ENCODE measurements at places on chromosomes 12 and 14. TPM values are rescaled to one million over a fixed set of nuclear protein-coding genes. Genes with fewer than 3 reads are reported as not detected.

DNA sequence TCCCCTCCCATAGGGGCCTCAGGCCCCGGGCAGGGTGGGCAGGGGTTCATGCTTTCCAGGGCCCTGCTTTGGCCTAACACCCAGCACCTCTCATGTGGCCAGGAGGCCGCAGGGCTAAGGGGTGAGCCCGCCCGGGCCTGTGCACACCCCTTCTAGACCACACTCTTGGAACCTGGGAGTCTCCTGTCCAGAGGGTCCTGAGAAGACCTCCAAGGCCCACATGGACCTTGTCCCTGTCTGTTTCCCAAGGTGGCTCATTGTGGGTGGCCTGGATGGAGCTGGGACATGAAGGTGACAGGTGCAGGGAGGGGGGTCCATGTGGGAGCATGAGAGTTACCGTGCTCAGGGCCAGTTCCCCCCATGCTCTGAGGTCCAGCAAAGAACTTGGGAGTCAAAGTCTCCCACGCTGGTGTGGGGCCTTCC lies 11.6 kb downstream of the DLK1 start:
- H3K27ac ChIP-seq: no peak overlapping the region
- H3K4me1 ChIP-seq: no peaks in the 10 kb centered on the region
- DNase-seq: no peak
- no peaks in the 10 kb centered on the region for H3K27me3 ChIP-seq
- no peaks in the 10 kb centered on the region for H3K36me3 ChIP-seq

DNA sequence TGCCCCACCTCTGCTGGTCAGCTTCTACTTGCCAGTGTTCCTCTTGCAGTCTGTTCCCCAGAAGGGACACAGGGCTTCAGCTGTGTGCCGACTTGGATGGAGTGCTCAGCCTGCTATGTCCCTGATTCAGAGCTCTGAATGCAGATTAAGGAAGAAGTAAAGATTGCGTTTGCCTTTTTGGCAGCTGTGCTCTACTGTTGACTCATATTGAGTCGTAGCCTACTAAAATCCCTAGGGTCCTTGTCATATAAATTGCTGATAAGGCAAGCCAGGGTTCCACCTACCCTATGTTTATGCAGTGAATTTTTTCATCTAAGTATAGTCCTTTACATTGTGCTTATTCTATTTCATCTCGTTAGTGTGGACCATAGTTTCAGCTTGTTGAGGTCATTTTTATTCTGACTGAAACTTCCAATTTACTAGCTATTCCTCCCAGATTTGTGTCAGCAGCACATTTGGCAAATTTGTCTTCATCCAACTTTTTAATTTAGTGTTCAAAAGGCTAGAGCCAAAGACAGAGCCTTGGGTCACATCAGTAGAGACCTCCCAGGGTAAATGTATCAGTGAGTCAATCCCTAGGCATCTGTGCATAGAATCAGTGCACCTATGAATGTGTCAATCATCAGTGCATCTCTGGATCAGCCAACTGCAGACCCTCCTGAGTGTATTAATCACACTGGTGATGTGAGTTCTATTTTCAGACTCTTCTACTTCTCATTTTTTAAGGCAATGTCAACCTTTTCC lies 31.9 kb downstream of the CACNA1C start:
- no peaks in the 10 kb centered on the region for H3K4me1 ChIP-seq
- H3K27ac ChIP-seq: no peak overlapping the region
- no peaks in the 10 kb centered on the region for H3K36me3 ChIP-seq
- DNase-seq: no peak
- no peak overlapping the region for H3K4me3 ChIP-seq

DNA sequence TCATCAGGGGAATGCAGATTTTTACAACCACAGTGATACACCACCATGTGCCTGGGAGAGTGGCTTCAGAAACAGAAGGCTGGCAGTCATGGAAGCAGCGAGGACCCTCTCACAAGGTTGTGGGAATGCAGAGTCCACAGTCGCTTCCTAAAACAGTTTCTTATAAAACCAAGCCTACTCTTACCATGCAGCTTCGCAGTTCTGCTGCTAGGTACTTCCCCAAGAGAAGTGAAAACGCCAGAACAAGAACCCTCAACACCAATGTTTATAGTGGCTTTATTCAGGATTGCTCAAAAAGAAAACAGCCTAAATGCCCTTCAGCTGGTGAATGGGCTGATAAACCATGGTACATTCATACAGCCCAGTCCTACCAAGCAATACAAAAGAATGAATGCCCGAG lies 87.2 kb downstream of the DDX51 start:
- no peak for DNase-seq
- H3K27ac ChIP-seq: no peak overlapping the region
- H3K4me3 ChIP-seq: no peak overlapping the region
- peaks cover 85% of the 10 kb centered on the region for H3K36me3 ChIP-seq
- no peaks in the 10 kb centered on the region for H3K27me3 ChIP-seq

DNA sequence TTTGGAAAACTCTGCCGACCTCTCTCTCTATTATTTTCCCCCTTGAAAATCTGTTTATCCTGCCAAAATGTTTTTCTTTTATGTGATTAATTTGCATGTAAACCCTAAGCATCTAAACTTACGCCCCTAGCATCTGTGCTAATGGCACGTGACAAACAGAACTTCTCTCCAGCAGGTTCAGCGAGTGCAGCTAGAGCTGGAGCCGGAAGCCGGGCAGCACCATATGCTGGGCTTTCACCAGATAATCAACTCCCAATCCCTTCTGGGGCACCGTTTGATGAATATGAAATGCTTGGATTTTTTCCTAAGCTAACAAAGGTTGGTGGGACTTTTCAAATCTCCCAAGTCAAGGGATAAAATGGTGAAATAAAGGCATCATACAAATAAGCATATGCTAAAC lies 667.5 kb upstream of the TMEM132C start:
- H3K4me1 ChIP-seq: no peaks in the 10 kb centered on the region
- no peaks in the 10 kb centered on the region for H3K27me3 ChIP-seq
- DNase-seq: no peak
- H3K36me3 ChIP-seq: no peaks in the 10 kb centered on the region

The MGP gene
- 381 TPM for total RNA-seq

DNA sequence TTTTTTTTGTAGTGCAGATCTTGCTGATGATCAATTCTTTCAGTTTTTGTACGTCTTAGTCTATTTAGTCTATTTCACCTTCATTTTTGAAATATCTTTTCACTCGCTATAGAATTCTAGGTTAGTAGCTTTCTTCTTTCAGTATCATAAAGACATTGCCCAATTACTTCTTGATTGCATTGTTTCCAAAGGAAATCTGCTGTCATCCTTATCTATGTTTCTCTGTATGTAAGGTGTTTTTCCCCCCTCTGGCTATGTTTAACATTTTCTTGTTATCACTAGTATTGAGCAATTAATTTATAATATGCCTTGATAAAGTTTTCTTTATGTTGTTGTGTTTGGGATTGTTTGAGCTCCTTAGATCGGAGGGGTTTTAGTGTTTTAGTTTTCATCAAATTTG lies 171.9 kb downstream of the BMP4 start:
- no peaks in the 10 kb centered on the region for H3K27me3 ChIP-seq
- H3K27ac ChIP-seq: no peak overlapping the region
- H3K4me1 ChIP-seq: no peaks in the 10 kb centered on the region
- H3K36me3 ChIP-seq: no peaks in the 10 kb centered on the region
- no peak overlapping the region for H3K4me3 ChIP-seq

DNA sequence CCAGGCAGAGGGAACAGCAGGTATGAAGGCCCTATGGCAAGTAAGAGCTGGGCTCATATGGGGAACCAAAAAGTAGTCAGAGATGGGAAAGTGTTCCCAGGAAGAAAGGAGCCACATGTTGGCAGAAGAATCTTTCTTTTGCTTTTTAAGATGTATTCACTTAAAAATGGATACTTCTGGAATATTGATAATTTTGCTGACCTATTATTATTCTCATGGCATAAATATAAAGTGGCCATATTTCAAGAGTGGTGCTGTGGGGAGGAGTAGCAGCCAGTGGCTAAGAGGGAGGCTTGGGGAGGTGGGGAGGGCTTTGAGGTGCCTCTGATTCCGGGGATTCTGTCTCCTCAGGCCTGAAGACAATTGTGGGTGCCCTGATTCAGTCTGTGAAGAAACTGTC lies 108.2 kb downstream of the SCN8A start:
- H3K4me1 ChIP-seq: no peaks in the 10 kb centered on the region
- H3K27ac ChIP-seq: no peak overlapping the region
- H3K36me3 ChIP-seq: no peaks in the 10 kb centered on the region
- no peaks in the 10 kb centered on the region for H3K27me3 ChIP-seq

GRCh38 chr14:73252491-73253322 lies 15.4 kb downstream of the PAPLN start:
- no peak overlapping the region for H3K27ac ChIP-seq
- H3K4me3 ChIP-seq: no peak overlapping the region
- no peaks in the 10 kb centered on the region for H3K27me3 ChIP-seq
- DNase-seq: peak; percentile 81

GRCh38 chr12:115661112-115661511 lies 616.4 kb downstream of the MED13L start:
- no peaks in the 10 kb centered on the region for H3K36me3 ChIP-seq
- H3K27me3 ChIP-seq: no peaks in the 10 kb centered on the region
- H3K27ac ChIP-seq: no peak overlapping the region
- peaks cover 15% of the 10 kb centered on the region for H3K4me1 ChIP-seq
- H3K4me3 ChIP-seq: no peak overlapping the region

Data from upper lobe of left lung (tissue), 6 donors.